MG63 (cell line): ENCODE measurements at places on chromosomes 11 and 22.
A peak's percentile ranks its signal among the peaks of the same experiment; 100 is the strongest.

- DNase-seq: no peak
Measured at GRCh38 chr11:124080327-124081001, 34.8 kb upstream of the VWA5A start.

DNA sequence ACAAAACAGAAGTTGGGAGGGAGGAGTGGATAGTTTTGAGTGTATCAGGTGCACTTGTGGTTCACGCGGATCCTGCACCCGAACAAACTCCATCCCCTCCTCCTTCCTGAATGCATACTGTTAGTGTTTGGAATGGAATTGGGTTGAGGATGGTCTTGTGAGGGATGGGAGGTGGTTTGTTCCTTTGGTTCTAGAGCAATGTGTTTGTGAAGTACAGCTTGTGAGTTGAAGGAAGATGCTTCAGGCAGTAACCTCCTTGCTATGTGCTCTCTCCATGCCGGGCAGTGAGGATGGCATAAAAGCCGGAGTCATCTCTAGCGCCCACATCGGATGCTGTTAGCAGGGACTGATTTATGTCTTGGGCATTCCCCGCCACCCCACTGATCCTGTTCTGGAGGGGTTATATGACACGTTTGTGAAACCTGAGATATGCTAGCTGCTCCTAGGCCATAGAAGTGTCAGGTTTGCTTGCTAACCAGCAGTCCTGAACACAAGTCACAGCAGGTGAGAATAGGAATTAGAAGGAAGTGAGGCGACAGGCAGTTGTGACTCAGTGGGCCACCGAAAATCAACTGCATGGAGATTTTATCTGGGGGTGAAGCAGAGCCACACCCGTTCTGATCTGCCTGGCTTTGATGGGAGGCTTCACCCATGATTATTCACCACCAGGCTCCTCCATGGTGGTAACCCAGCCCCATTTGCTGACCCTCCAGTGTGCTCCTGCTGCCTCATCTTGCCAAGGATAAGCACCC, 2.2 kb downstream of the BCR start:
- peak; percentile 18 for DNase-seq

- DNase-seq: no peak
Measured at GRCh38 chr22:37827056-37827455, 3.9 kb downstream of the GALR3 start.

DNA sequence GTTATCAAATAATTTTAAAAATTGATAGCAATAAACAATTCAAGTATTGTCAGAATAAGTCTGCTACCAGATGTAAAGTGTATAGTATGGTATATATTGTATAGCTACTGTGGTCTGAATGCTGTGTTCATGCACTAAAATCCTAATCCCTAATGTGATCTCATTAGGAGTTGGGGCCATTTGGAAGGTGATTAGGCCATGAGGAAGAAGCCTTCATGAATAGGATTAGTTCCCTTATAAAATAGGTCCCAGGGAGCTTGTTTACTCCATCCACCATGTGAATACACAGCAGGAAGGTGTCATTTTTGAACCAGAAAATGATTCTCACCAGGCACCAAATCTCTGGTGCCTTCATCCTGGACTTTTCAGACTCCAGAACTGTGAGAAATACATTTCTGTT, 363.0 kb upstream of the CNTN5 start:
- DNase-seq: no peak

DNA sequence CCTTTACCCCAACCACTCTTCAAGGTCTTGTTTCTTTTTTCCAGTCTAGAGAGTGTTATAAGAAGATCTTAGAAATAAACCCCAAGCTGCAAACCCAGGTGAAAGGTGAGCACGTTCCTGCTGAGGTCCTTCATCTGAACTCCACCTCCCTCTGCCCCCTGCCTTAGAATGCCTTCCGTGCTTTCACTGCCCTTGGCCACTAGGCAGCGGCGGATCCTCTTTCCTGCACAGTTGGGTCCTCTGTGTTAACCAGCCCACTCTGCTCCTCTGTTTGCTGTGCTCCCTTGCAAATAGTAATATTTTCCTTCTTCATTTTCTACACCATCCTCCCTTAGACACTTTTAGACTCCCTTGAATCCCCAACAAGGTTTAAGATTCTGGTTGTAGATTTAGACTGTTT, 24.3 kb downstream of the TTC12 start:
- DNase-seq: no peak

GRCh38 chr22:21448627-21449416, 18.4 kb upstream of the TMEM191C start:
- no peak for DNase-seq
